Cortex of kidney (tissue), 1 donor: ENCODE measurements at places on chromosomes 5 and 9.

DNA sequence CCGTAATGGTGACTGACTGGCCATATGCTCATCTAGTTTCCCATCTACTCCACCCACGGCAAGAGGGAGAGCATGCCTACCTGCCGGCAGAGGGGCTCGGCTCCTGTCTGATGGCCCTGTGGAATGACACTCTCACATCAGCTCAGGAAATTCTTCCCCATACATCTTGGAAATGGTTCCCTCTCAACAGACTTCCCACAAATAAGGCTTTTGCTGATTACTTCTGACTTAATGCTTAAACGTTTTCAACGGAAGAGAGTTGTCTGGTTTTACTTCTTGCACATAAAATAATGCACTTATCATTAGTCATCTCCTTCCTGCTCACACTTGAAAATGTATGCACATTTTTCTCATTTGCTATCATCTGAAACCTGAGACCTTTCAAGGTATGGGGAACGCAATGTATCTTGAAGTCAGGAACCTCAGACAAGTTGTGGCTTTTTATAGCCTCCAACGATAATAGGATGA lies 129.5 kb downstream of the TTLL11 start:
- no peak for DNase-seq

DNA sequence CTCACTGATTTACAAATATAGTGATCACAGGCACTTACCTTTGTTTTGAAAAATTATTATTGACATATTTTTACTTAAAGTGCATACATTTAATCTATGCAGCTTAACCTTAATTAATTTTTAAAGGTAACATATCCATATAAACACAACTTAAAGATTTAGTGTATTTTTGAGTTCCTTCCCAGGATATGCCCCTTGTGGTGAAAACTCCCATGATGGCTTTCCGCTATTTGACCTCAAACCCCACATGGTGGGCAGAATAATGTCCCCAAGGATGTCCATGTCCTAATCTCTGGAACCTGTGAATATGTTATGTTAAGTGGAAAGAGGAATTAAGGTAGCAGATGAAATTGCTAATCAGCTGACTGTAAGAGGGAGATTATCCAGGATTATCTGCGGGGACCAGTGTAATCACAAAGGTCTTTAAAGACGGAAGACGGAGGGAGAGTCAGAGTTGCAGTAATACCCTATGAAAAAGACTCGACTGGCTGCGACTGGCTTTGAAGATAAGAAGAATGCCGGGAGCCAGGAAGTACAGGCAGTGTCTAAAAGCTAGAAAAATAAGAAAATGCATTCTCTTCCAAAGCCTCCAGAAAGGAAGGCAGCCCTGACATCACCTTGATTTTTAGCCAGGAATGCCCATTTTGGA lies 193.9 kb downstream of the ICE1 start:
- no peak for DNase-seq

DNA sequence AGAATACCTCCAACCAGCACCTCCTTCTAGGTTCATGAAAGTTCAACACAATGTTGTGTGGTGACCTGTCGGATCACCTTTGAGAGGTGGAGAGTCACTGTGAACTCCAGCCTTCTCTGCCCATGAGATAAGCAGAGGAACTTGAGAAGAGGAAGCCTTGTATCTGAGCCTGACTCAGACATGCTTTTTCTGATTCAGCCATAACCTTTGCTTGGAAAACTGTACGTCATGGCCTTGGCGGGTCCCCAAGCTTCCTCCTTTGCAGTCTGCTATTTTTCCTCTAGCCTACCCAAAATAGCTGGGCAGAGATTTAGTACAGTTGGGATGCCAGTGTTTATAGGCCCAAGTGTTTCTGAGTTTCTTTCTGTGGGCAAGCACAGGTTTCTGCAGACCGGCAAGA lies 274.7 kb downstream of the CETN3 start:
- DNase-seq: no peak

DNA sequence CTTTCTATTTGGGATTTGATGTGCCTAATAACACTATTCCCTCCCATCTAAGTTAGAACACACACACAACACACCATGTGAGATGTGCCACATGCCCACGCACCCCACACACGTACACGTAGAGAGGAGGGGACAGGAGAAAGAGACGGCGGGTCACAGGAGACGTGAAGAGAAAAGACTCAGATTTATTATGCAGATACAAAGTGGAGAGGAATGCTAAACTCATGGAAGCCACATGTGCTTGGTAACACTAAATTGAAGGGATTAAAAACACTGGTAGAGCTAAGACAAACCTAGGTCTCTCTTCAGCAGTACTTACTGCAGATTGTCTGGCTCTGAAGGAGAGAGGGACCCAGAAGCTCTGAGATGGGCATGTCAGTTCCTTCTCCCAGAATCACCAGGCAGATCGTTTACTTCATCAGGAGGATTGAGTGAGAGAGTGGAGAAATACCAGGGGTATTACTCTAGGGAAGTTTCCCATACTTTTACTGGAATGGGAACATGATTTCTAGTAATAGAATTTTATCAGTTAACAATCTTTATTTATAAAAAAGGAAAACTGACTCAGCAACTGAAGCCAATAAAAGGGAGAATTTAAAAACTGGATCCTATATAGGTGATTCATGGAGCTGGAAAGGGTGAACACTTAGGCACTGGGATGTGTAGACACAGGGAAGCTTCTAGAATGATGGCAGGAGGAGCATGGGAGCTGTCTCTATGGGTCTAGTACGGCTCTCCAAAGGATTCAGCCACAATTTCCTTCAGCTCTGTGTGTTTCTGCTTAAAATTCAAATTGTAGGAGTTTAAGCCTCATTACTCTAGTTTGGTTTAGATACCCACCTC lies 139.4 kb downstream of the MACIR start:
- DNase-seq: no peak

- no peak for DNase-seq
These were observed 73.6 kb upstream of the RPS23 start for GRCh38 chr5:82351754-82352145.

DNA sequence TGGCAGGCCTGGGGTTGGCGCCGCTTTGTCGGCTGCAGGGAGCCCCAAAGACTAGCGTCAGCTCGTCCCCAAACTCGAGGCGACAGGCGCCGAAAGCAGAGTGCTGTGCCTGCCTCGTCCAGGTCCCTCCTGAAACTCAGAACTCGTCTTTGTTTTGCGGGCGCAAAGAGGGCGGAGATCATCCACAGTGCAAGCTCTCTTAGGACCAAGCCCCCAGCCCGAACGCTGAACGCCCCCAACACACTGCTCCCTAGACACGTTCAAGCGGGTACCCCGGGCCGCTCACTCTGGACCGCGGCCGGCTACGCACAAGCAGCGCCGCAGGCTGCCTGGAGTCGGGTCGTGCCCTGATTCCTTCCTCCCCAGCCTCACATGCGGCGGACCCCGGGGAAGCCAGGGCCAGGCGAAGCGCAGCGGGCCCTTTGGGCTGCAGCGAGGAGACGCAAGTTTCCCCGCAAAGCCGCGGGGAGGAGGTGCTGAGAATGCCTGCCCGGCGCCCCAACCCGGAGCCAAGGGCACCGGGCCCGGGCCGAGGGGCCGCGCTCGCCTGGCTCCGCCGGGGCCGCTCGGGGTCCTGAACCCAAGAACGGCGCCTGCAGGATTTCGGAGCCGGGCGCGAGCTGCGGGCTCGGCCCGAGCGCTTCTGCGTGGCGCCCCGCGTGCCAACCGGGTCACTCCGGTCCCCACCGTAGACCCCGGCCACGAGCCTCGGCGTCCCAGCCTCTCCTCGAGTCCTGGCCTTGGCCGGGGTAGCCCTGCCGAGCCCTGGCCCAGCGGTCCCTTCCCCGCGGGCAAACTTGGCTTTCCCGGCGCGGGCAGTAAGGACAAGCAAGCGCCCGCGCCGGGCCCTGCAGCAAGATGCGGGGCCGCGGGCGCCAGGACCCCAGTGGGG lies 738 bp downstream of the FSTL4 start:
- DNase-seq: no peak

GRCh38 chr5:113179156-113179555 lies 202.6 kb downstream of the DCP2 start:
- DNase-seq: no peak

DNA sequence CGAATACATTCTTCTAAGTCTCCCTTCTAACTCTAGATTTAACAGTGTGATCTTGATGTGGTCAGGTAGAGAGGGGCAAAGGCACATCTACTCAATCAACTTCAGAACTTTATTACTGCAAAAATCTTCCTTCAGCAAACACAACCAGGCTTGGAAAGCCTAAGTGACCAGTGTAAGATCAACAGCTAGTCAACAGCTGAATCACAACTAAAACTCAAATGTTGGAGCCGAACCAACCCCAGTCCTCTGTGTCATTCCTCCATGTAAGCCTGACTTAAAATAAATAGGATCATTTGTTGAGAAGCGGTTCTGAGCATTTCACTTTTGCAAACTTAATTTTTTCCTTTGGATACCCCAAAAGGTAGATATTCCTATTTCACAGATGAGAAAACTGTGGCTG lies 352.7 kb downstream of the EBF1 start:
- DNase-seq: no peak

GRCh38 chr5:146828385-146828784 lies 50.2 kb downstream of the PPP2R2B start:
- no peak for DNase-seq
